ENCODE measurements at places on chromosomes 7 and 10.

GRCh38 chr7:128398016-128398840 is 11.6 kb downstream of the IMPDH1 start:
- no peak for DNase-seq

DNA sequence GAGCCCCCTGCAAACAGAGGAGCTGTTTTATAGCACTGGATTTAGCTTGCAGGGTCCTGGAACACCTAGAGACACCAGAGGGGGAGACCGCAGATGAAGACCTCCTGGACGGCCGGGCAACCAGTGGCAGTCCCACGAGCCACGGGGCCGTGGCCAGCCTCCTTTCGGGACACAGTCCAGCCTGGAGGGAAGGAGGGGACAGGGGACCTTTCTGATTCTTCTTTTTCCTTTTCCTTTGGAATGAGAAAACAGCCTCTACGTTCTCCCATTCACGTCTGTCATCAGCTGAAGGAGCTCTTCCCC is 35.4 kb upstream of the FAM20C start:
- no peak for DNase-seq

- DNase-seq: no peak
These were observed 72.2 kb downstream of the RSU1 start for GRCh38 chr10:16745061-16745460.

GRCh38 chr7:16178092-16178491 is 243.2 kb downstream of the CRPPA start:
- DNase-seq: no peak

- no peak for DNase-seq
These were observed 59.9 kb upstream of the IGFBP3 start for GRCh38 chr7:45980973-45981372.

GRCh38 chr10:131870411-131870810 is 30.4 kb upstream of the PPP2R2D start:
- DNase-seq: no peak

DNA sequence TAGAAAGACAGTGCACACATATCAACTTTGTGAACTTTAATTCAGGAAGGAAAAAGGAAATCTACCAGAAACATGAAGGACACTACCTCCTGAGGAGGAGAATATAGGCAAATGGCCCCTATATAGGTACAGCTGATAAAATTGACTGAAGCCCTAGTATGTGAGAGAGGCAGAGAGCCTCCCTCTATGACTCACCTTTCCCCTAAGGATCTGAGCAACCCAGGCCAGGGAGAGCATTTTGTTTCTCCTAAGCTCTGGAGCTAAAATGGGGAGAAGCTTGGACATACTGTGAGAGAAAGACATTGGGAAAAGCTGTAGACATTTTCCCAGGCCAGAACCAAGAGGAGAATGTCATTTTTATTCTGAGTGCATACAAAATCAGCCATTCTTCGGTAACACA is 303.5 kb downstream of the AHR start:
- no peak for DNase-seq
